ENCODE measurements at places on chromosomes 11 and 22. TPM values are rescaled to one million over a fixed set of nuclear protein-coding genes. Genes with fewer than 3 reads are reported as not detected.

Gene RAB36
- 0.61 TPM for total RNA-seq

Gene ANKK1
- not detected for total RNA-seq

Gene PHETA2
- 2.1 TPM for total RNA-seq

Gene LPXN
- 115 TPM for total RNA-seq

Gene ZNF202
- 19.9 TPM for total RNA-seq

Gene CRYBA4
- total RNA-seq = not detected

Gene DAGLA
- total RNA-seq = 0.35 TPM

Gene GDPD4
- total RNA-seq = not detected
